Stimulated activated CD8-positive, alpha-beta memory T cell treated with anti-CD3 and anti-CD28 coated beads, Interleukin-4, amount 100 ng/mL, for 1 hour (primary cell): ENCODE measurements at places on chromosomes 2 and 18.

GRCh38 chr2:209940936-209941335, 61.5 kb upstream of the RPE start:
- no peak for DNase-seq

DNA sequence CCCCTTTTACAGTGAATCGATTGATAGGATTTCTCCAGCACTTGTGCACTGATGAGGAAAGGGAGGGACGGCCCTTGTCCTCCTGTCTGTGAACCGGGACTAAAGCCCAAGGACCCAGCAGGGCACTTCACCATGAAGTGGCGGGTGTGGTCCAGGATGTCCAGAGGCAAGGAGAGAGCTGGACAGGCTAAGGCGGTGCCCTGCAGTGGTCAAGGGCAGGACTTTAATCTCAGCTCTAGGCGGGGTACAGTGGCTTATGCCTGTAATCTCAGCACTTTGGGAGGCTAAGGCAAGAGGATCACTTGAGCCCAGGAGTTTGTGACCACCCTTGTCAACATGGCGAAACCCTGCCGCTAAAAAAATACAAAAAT, 28.2 kb upstream of the SEMA4C start:
- no peak for DNase-seq

- DNase-seq = no peak
These were observed 414.9 kb upstream of the FSHR start for GRCh38 chr2:49569176-49569575.

GRCh38 chr2:158315000-158315399, 141.6 kb downstream of the CCDC148 start:
- no peak for DNase-seq

DNA sequence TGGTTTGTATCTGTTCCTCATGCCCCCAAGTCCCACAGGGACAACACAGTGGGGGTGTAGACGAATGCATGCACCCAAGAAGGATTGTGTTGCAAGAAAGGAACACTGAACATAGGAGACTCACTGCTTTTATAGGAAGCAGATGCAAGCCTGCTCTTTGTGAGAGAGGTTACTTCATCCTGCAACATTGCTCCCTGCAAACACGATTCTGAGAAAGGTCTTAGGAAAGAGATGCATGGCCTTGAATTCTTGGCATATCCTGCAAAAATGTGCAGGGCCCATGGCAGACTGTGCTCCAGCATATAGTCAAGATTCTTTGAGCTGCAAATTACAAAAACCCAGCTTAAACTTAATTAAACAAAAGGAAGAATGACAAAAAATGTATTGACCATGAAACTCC, 312.2 kb upstream of the MGAT5 start:
- DNase-seq = no peak

- no peak for DNase-seq
These were observed 182.7 kb upstream of the GLI2 start for GRCh38 chr2:120552800-120553481.

DNA sequence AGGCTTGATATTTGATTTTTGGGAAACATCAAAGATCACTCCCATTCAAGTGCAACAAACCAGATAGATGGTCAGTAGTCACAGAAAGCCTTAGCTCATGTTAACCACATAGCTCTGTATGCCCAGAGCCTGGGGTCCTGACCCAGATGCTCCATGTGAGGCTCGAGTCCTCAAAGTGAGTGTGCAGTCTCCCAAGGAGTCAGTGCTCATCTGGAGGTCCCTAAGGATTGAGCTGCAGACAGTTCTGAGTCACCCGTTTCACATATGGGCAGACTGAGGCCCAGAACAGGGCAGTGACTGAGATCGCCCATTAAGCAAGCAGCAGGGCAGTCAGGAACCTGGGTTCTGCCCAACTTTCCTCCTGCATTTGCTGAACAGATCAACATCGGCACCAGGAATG, 9.2 kb downstream of the TMEM37 start:
- no peak for DNase-seq

GRCh38 chr18:615092-615521, 18.3 kb downstream of the CLUL1 start:
- no peak for DNase-seq

DNA sequence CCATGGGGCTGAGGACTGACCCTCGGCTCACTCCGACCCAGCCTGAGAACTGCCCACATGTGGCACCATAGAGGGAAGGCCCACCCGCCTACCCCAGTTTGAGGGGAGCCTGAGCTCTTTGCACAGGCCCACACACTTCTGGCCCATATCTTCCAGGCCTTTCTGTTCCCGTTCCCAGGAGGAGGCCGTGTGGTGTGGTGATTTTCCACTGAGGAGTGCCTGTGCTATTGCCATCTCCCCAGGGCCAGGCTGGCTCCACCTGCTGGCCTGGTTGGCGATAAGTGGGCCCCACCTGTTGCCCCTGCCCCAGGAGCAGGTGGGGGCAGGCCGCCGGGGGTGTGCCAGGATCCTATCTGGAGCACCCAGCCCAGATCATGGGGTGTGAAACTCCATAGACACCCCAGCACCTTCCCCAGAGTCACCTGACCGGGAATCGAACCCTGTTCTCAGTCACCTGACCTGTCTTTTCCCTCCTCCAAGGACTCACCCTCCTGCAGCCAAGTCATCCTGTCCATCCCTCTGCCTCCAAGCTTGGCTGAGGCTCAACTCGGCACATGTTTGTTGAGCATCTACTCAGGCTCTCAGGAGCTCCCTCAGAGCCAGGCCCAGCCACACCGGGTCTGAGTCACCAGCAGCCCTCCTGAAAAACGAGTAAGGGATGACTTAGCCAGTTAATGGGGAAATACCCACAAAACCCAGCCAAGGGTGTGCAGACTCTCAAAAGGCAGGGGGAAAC, 120.1 kb downstream of the CYP26B1 start:
- DNase-seq = no peak

GRCh38 chr2:189751080-189751658, 11.4 kb downstream of the OSGEPL1 start:
- DNase-seq = no peak

DNA sequence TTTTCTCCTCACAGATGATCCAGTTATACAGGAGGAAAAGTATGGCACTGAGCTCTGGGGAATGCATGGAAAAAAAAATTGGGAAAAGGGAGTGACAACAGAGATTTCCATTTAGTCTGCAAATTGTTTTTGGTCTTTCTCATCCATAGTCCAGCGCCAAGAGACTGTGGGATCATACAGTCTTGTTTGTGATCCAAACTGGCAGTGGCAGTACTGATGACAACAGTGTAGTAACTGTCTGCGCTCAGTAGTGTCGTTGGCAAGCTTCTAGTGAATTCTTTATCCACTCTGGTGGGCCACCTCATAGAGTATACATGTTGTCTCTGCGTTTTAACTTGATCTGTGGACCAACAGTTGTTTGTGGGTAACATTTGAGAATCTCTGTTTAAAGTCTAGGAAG, 37.9 kb downstream of the GALNT1 start:
- no peak for DNase-seq

GRCh38 chr2:231929961-231930592, 3.9 kb upstream of the NPPC start:
- no peak for DNase-seq

- no peak for DNase-seq
These were observed 43.4 kb downstream of the PLCL1 start for GRCh38 chr2:197847651-197848401.

GRCh38 chr2:128599700-128600099, 281.0 kb upstream of the HS6ST1 start:
- DNase-seq = no peak

GRCh38 chr2:11147263-11147662, 8.0 kb upstream of the SLC66A3 start:
- no peak for DNase-seq
